ENCODE measurements at places on chromosomes 12 and 14.

DNA sequence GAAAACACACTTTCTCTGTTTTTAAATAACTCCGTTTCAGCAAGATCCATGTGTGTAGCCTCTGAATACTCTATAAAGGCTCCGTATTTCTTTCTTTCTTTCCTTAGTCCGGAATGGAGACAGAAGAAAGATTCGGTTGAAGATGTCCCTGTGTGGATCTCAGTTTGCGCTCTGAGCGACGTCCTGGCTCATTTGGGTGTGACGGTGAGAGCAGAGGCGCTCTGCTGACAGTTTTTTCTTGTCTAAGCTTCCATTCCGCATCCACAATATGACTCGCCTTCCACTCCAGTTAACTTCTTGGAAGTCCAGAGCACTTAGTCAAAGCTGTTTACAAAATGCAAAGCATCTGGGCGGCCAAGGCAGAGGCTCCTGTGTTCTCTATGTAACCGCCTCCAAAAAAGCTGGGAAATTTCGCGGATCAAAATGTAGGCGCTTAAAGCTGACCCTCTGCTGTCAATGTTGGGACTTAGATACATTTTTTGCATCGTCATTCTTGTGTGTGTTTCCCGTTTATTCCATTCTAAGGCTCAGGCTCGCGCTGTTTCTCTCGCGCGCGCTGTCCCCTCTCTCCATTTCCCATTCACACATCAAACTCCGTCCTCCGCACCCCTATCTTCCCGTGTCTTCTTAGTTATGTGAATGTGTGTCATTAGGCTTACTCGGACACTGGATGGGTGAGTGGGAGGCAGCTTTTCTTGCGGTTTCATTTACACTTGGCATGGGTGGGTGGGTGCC lies 880 bp upstream of the FLRT2 start:
- no peak for DNase-seq

DNA sequence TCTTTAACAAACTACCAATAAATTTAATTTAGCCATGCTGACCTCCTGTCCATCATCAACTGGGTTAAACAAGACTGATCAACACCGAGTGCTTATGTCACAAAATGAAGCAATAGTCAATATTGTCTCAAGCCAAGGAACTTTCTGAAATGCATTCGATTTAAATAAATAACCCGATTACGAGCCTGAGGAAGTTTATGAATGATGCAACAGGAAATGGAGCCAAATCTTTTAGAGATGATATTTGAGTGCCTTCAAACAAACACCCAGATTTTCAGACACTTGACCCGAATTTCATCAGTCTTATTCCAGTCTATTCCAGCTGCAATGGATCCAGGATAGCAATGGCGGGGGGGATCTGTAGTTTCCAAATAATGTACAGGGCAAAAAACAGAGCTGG lies 27.9 kb downstream of the FAR2 start:
- DNase-seq, result no peak

DNA sequence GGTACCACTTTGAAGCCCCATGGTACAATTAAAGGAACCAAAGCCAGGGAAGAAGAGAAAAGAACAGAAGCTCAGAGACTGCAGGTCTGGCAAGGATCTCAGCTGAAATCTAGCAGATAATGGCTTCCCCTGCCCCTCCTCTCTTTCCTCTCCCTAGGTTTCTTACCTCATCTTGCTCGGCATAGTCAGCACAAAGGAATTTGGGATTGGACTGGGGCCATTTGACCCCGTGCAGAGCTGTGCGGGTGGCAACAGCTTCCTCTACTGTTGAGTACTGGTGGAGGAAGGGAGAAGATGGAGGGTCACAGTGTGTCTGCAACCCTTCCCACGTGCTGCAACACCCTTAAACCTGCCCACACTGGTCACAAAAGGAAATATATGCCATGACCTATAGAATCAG lies 4.7 kb upstream of the CDH24 start:
- DNase-seq, result no peak

DNA sequence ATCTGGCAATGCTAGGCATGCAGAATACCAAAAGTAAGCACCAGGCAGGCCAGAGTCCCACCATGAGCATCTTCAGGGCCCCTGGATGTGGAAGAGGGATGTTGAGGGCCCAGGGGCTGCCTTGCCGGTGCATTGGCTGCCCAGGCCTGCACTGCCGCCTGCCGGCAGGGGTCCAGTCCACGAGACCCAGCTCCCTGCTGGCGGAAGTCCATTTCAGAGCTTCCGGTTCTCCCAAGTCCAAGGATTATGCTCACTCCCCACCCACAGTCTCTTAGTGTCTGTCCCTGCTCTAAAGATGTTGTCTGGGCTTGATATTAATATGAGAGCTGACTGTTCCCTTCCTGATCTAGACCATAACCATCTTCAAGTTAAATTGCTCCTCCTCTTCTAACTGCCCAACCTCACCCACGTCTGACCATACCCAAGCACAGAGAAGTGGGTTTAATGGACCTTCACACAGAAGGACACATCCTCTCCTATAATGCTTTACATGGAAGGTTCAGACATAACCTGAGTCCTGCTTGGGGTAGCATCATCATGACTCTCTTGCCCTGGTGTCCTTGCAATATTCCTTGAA lies 117.4 kb downstream of the DAD1 start:
- DNase-seq, result no peak

DNA sequence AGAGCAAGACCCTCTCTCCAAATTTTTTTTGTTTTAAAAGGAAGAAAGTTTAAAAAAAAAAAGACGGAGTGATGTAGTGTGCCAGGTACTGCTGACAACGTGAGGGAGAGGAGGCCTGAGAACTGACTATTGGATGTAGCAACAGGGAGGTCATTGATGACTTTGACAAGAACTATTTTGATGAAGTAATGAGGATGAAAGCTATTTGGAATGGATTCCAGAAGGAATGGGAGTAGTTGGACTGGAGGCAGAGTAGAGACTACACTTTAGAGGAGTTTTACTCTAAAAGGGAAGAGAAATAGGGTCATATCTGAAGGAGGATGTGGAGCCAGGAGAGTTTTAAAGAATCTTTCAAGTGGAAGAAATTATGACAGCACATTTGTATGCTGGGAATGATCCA lies 27.8 kb upstream of the SLC38A2 start:
- no peak for DNase-seq

DNA sequence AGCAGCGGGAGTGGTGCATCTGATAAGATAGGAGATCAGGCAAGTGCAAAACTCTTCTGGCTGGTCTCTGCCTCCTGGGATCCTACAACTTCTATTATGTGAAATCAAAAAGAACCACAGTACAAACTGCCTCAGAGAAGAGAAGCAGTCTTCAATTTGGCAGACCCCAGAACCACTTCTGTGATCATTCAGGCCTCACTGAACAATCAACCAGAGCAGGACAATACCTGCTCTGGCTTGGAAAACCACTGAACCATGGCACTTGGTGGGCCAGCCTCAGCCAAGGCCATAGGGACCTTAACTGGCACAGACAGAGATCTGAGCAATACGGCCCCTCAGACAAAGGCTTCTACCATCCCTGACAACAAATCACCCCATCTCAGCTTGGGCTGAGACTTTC lies 103.0 kb downstream of the NDUFA12 start:
- no peak for DNase-seq

DNA sequence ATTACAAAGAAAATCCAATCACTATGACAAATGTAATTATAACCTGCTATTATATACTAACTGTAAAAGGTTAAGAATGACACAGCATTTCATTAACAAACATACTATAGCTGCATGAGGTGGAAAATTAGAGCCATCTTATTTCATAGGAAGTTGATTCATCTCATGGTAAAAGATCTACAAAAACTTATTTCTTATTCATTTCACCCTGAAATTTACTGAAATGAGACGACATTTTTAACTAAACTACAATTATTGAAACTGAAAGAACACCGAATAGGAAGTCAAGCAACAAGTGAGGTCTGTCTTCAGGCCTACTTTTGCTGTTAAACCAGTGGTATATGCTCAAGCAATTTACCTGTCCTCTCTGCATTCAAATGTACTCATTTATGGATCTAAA lies 87.2 kb downstream of the CEP83 start:
- DNase-seq, result no peak

DNA sequence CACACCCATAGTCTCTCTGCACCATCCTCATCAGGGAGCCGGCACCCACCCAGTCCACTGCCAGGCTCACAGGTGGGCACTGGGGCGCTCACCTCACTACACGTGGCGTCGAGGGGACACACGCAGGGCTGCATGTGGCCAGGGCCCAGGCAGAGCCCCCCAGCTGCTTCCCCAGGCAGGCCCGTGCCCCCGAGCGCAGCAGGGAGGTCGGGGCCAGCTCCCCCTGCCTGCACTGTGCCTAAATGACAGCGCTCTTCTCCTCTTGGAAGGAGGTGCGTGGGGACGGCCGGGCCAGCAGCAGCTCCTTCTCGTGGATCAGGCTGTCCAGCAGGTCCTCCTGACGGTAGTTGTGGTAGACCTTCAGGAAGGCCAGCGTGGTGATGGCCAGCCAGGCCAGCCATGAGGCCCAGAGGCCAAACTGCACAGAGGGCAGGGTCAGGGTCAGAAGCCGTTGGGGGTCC lies 11.3 kb downstream of the TMEM179 start:
- DNase-seq, result no peak

DNA sequence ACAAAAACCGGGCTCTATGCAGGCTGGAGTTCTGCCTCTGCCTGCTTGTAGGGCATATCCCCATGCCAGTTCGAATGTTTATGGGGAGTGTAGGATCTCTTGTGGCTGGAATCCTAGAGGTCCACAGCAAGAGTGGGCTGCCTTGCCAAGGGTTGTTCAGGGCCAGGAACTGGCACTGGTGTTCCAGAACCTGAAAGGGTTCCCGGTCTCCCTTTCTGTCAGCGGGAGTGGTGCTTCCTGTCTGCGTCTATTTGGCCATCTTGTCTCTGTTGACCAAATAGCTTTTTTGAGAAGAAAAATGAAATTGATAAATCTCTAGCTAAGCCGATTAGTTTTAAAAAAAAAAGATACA lies 17.8 kb downstream of the OLR1 start:
- DNase-seq, result no peak

- no peak for DNase-seq
These were observed 9.5 kb upstream of the CCDC91 start for GRCh38 chr12:28180786-28181185.

- DNase-seq, result no peak
These were observed 300.0 kb downstream of the AEBP2 start for GRCh38 chr12:19739195-19739776.

DNA sequence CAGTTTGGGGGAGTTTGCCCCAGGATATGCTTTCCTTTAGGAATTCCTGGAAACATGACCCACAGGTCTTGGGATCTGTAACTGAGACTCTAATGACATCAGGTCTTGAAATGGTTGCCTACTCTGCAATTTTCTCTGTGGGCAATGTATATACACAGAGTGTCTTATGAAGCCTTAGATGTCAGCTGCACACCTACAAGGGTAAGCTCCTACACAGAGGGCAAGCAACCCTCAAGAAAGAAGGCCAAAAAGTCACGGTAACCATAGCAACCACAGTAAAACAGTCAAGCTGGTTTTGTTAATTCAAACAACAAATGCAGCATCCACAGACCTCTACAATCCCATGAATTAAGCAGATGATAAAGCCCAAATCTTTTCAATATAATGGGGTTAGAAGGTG lies 293.0 kb downstream of the SSPN start:
- no peak for DNase-seq

- no peak for DNase-seq
These were observed 130.7 kb downstream of the NTF3 start for GRCh38 chr12:5562581-5562980.

- DNase-seq, result no peak
These were observed 1.5 kb downstream of the BMAL2 start for GRCh38 chr12:27334042-27334720.

DNA sequence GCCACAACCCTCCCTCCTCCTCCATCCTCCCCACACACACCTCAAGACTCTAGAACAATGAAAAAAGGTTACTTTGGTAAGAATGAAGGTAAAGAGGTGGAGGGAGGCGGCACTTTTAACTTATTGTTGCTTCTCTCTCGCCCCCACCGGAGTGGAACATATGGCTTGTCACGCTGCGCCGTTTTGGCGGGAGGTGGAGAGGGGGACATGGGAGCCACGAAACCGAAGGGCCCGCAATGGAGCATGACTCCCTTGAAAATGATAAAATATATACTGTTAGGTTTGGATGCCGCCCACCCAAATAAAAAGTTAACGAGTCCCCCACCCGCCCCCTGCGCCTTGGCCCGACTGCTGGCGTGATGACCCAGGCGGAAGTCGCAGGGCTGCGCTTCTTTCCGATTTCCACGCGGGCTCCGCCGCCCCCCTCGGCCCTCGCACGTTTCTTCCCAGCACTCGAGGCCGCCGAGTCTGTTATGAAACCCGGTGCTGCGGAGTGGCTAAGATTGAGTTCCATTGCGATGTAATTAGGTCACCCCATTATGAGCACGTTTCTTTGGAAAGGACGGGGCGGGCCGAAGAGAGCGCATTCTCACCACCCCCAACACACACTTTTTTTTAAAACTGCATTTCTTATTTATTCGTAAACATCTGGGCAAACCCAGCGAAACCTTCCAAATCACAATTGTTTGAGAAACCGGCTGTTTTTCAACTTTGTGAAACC lies 1.4 kb upstream of the ZFP36L1 start:
- peak; percentile 82 for DNase-seq
